ENCODE measurements at places on chromosomes 1 and 21.

DNA sequence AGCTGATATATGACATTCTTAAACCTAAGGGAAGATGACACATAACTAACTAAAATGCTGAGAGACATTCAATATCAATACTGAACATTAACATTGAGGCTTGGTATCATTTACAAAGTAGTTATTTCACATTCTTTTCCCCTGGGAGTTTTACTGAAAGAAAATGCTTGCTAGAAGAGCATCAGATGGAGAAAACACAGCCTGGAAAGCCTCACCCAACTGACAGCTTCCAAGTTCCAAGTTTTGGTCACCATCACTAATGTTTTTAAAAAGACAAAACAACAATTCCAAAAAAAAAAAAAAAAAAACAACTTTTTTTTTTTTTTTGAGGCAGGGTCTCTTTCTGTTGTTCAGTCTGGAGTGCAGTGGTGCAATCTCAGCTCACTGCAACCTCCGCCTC is 80.6 kb downstream of the DSCAM start:
- no peak for DNase-seq

DNA sequence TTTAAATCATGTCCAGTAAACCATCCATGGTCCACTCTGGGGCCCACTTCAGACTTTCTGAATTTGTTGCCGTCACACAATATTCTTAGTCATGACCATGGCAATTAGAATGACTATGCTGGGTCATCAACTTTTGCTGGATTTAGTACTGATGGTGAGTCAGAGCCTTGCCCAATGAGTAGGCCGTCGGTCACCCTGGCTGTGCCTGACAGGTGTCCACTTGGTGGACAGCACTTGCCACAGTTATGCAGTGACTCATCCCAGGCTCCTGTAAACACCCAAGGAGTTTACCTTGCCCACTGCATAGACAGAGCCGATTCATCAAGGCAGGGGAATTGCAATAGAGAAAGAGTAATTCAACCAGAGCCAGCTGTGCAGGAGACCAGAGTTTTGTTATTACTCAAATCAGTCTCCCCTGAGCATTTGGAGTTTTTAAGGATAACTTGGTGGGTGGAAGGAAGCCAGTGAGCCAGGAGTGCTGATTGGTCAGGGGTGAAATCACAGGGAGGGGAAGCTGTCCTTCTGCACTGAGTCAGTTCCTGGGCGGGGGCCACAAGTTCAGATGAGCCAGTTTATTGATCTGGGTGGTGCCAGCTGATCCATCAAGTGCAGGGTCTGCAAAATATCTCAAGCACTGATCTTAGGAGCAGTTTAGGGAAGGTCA is 333.8 kb downstream of the PTPRU start:
- DNase-seq, result no peak

GRCh38 chr1:7280347-7280960 is 490.6 kb upstream of the VAMP3 start:
- DNase-seq, result no peak

DNA sequence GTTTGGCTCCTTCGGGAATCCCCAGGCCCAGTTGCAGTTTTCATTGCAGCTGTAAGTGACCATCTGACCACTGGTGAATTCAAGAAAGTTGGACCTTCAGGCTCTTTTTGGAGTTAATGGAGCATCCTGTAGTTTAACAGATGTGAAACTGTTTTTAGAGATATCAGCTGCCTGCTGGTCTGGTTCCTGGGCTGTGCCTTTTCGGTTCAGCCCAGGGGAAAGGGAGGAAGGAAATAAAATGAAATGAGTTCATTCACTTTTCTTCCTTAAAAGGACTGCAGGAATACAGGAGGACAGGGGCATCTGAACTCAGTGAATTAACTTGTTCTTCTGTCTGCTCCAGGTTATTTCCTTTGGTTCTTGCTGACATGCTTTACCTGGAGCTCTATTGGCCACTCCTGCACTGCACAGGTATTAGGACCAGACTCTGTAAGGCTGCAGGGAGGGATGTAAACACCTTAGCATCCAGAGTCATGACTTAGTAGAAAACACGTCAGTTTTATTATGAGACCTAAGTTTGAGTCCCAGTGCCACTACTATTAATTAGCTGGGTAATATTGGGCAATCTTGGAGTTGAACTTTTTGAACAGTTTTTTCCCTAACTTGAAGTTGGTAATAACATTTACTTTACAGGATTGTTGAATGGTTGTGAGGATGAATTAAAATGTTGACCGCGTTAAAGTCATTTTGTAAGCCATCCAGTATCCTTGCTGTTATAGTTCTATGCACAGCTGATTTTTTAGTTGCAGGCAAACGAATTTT is 83.6 kb downstream of the LRRC8D start:
- no peak for DNase-seq

- no peak for DNase-seq
Measured at GRCh38 chr1:153363641-153364040, 6.0 kb downstream of the S100A9 start.

- DNase-seq, result no peak
Measured at GRCh38 chr1:159843459-159843858, 16.8 kb downstream of the SLAMF8 start.

DNA sequence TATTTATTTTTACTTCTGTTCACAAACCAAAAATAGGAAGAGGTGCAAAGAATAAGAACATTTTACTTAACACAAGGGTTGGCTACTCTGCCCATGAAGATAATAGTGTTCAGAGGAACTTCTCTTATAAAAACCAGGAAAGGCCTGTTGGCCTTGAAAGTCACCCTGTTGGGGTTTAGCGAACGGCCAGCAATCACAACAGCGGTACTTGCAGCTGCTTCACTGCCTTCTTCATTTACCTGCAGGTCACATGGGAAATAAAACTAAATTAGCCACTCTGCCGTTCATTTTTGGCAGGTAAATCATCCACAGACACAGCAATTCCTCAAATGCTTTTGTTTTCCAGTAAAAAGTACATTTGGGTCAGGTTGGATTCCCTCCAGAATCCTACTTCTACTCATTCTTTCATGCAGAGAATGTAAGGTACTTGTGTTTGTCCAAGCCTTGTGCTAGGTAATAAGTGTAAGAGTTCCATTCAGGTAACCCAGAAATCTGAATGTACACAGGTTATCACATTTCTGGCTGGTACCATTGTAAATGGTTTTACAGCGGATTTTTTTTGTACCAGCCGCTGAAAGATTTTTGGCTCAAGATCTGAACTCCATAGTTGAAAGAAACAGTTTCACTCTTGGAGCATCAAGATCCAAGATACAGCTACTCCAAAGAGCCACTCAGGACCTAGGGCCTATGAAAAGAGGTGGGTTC is 13.1 kb downstream of the SERPINC1 start:
- no peak for DNase-seq

DNA sequence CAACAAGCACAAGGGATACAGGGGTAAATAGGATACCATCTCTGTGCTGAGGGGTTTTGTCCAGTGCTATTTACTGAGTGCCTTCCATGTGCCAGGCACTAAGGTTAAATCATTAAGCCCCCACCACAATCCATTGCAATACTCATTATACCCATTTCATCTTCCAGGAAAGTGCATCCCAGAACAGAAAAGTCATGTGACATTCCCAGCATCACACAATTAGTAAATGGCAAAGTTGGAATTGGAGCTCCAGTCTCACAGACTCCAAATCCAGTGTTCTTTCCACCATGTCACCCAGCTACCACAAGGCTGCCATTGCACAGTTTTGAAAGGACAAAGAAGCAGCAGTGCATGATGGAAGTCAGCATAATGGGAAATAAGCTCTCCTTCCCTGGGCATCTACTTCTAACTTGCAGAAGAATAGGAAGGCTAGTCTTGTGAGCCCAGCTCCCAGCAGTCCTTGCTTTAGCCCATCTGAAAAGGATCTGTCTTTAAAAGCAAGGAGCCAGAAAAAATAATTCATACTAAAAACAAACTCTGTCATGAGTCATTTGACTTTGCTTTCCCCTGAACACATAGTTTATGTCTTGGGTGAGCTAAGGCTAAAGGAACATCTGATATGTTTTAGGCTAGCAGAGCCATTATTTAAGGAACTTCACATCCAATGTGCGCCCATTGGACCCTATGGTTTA is 111.4 kb upstream of the HOOK1 start:
- DNase-seq, result no peak

- no peak for DNase-seq
Measured at GRCh38 chr1:15120251-15120945, 33.1 kb upstream of the TMEM51 start.

- DNase-seq, result no peak
Measured at GRCh38 chr1:98287626-98288025, 366.8 kb upstream of the DPYD start.

Data from stimulated activated CD4-positive, alpha-beta T cell treated with anti-CD3 and anti-CD28 coated beads, Interleukin-12 subunit alpha, Interleukin-12 subunit beta, amount 100 ng/mL, for 24 hours (primary cell).